ENCODE measurements at places on chromosomes 5 and 9. TPM values are rescaled to one million over a fixed set of nuclear protein-coding genes. Genes with fewer than 3 reads are reported as not detected.

DNA sequence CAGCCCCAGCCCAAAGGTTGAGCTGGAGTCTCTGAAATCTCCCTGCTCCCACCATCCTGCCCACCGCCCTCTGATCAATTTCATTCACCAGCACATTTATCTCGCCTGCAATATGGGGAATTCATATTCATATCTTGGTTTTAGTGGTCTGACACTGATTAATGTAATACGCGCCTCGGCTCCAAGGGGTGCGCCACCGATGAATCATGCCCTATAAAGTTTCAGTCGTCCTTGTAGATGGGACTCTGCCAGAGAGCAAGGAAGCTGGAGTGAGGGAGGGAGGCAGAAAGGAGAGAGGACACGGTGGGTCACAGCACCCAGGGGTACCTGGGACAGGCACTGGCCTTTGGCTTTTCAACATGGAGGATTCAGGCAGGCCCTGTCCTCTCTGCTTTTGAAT is 8.9 kb downstream of the IRX1 start:
- DNase-seq, result no peak

The CEP78 gene
- 28.1 TPM for total RNA-seq

DNA sequence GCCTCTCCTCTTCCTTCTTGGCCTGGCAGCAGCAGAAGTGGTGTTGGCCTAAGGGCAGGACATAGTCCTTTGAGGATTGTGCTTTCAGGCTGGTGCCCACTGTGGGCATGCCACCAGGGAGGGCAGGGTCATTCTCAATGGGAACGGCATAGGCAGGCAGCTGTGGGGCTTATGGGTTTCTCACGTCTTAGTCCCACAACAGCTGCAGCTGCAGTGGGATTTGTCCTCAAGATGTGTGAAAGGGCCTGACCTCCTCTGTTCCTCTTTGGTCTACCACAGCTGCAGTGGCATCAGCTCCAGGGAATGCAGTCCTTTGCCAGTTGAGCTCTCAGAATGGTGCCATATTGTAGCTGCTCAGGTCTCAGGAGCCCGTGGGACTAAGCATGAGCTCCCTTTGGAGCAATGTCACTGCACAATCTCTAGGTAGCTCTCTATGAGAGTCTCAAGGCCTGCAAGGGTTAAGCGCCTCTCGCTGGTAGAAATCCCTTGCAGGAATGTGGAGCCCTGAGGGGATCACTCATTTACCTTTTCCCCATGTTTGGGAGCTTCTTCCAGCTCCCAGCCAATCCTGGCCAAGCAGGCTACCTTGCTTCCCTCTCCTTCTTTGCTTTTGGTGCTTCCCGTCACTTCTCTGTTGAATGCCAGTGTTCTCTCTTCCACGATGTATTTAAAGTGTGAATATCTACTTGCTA is 104.8 kb downstream of the GNA14 start:
- DNase-seq, result peak; percentile 25

GRCh38 chr5:59506285-59506877 is 387.1 kb downstream of the PDE4D start:
- peak; percentile 53 for DNase-seq

- no peak for DNase-seq
These were observed 615.0 kb upstream of the CHD1 start for GRCh38 chr5:99543841-99544240.

- peak; percentile 74 for DNase-seq
These were observed 146.1 kb upstream of the RPS23 start for GRCh38 chr5:82424211-82424610.

All from tongue (tissue), 3 donors.